ENCODE measurements at places on chromosomes 12 and 14.

GRCh38 chr12:117209626-117210025 is 19.4 kb upstream of the FBXO21 start:
- no peak for DNase-seq

DNA sequence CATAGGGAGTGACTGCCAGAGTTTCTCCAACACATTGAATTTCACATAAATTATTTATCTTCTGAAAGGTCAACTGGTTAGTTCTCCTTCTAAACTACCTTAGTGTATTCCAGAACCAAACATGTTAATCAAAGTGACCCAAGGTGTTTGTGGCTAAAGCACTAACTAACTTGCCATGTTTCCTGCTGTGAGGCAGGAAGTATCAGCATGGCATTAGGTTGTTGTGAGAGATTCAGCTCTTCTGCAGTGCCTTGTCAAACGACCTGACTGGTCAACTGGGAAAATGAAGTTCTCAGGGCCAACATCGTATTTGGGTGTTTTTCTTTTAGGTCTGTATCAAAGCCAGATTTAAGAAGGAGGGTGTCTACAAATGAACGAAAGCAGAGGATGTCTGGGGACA is 448.1 kb downstream of the APAF1 start:
- DNase-seq: no peak

GRCh38 chr12:51082561-51083125 is 753 bp downstream of the CSRNP2 start:
- no peak for DNase-seq

DNA sequence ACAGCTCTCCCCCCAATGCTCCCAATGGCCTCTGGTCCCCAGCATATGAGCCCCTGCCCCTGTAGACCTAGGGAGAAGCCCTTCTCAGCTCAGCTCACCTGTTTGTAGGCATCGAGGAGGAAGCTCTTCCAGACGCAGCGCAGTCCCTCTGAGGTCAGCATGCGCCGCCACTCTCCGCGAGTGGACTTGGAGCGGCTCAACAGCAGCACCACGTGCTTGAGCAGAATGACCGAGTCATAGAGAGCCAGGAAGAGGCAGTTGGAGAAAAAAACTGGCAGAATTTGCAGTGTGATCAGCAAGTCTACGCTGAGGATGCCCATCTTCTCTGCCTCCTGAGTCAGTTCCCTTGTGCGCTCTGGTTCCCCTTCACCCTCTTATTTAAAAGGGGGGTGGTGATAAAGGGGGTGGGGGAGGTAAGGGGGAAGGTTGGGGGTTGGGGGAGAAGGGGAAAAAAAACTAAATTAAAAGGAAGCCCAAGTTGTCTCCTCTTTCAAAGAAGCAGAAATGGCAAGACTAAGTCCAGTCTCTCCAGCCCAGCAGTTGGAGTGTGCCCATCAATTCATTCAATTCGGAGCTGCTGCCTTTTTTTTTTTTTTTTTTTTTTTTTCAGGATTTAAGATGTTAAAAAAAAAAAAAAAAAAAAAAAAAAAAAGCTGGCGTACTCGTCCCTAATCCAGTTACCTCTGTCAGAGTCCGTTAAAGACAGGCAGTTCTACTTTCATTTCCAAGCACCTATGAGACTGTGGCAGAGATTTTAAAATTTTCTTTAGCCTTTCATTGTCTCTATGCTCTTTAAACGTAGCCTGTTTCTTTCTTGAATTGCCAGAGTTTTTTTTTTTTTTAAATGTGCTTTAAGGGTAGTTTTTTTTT is at the start of gene DIO2:
DIO2 (minus strand) TSS at position 352 of the 870 bp plus-strand sequence; CDS start at position 320, 32 bp downstream.
- DNase-seq: no peak

GRCh38 chr12:89481213-89481914 is 43.2 kb downstream of the GALNT4 start:
- no peak for DNase-seq

GRCh38 chr12:16523284-16523950 is 82.5 kb downstream of the LMO3 start:
- no peak for DNase-seq

DNA sequence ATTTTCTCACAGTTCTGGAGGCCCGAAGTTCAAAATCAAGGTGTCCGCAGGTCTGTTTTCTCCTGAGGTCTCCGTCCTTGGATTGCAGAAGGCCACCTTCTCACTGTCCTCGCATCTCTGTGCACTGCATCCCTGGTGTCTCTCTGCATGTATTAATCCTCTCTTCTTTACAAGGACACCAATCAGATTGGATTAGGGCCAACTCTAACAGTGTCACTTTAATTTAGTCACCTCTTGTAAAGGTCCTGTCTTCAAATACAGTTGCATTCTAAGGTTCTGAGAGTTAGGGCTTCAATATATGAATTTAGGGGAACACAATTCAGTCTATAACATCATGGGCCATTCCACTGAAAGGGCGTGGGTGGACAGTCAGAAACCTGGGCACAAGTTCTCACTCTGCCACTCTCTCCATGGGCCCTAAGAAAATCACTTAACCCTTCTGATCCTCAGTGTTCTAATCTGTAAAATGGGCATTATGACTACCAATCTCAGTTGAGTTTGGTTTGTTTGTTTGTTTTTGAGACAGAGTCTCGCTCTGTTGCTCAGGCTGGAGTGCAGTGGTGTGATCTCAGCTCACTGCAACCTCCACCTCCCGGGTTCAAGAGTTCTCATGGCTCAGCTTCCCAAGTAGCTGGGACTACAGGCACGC is 41.6 kb upstream of the FGD4 start:
- no peak for DNase-seq

- no peak for DNase-seq
Observed at GRCh38 chr12:50162230-50162629, 4.9 kb downstream of the CERS5 start.

DNA sequence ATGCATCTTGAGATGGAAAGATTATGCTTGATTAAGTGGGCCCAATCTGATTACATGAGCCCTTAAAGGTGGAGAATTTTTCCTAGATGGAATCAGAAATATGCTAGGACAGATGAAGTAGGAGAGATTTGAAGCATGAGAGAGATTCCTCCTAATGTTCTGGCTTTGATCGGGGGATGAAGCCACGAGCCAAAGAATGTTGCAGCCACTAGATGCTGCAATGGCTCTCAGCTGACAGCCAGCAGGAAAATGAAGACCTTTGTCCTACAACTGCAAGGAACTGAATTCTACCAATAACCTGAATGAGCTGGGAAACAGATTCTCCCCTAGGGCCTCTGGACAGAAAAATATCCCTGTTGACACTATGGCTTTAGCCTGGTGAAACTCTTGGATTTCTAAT is 82.6 kb upstream of the ATP2B1 start:
- no peak for DNase-seq

GRCh38 chr14:23321572-23322547 is 603 bp downstream of the PABPN1 start:
- DNase-seq: peak; percentile 26

DNA sequence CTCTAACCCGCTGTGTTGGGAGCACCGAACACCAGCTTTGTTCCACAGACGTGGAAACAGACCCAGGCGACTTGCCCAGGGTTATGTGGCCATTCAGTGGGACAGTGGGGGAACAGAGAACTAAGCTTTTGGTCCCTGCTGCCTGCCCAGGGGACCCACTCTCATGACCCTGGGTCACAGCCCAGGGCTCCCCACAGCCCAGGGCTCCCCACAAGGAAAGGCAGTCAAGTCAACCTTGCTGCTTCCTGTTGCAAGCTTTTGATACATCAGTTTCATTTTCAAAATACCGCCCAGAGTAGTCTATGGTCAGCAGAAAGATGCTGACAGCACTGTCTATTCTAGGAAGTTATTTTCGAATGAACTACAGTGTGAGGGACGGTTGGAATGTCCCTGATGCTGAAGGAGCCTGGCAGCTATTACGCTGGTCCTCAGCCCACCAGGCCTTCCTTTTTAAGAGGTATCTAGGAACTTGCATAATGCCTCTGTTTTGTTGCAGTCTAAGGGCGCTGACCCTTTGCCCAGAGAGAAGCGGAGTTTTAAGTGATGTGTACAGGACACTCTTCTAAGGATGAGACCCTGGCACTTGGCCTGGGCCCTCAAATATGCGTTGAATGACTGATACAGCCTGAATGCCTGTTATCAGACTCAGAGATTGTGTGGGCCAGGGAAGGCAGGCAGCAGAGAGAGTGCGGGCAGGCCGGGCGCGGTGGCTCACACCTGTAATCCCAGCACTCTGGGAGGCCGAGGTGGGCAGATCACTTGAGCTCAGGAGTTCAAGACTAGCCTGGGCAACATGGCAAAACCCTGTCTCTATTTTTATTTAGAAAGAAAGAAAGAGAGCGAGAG is 12.6 kb upstream of the TTC7B start:
- no peak for DNase-seq

DNA sequence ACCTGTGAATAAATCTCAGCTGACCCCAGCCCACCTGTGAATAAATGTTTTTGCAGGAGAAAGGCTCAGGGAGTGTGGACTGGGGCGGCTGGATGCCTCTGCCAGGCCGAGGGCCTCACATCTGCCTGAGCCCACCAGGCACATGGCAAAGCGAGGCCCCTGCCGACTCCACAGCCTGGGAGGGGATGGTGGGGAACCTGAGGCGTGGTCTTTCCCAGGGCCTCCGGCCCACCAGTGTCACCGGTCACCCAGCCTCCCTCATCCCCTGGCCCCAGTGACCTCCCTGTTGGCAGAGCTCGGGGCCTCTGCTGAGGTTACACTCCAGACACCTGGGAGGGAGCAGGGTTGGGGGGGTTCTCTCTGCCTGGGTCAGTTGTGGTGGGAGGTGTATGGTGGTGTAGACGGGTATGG is 8.2 kb downstream of the NOC4L start:
- DNase-seq: no peak

- DNase-seq: no peak
Observed at GRCh38 chr12:26567126-26567525, 265.9 kb downstream of the ITPR2 start.

DNA sequence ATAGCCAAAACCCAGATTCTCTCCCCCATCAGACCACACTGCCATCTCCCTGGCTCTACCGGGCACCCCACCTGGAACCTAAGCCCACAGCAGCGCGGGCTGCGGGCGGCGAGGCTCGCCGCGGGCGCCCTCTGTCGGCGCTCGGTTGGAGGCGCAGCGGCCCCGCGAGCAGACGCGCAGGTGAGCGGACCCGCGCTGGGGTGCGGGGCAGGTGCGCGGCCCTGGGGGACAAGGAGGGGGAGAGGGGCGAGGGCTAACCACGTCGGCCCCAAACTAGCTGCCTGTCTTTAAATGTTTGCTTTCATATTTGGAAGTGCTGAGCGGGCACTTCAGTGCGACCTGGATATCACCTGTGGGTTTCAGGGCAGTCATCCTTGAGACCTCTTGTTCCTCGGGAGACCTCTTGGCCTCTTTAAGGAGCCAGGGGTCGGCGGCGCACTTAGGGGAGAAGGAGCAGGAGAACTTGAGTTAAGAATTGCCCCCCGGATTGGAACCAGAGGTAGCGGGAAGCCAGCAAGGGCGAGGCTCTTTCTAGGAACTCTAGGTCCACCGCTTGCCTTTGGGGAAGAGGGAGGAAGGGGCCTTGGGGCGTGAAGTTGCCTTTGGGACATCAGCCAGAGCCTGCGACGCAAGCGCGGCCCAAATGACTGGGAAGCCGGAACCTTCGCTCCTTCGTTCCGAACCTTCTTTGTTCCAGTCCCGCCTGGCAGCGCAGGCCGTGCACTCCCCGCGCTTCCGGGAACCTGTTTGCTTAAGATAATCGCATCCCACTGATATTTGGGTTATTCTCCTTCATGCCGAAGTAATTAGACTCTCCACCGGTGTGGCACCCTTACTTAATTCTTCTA is 78.7 kb downstream of the NEDD1 start:
- DNase-seq: peak; percentile 11

DNA sequence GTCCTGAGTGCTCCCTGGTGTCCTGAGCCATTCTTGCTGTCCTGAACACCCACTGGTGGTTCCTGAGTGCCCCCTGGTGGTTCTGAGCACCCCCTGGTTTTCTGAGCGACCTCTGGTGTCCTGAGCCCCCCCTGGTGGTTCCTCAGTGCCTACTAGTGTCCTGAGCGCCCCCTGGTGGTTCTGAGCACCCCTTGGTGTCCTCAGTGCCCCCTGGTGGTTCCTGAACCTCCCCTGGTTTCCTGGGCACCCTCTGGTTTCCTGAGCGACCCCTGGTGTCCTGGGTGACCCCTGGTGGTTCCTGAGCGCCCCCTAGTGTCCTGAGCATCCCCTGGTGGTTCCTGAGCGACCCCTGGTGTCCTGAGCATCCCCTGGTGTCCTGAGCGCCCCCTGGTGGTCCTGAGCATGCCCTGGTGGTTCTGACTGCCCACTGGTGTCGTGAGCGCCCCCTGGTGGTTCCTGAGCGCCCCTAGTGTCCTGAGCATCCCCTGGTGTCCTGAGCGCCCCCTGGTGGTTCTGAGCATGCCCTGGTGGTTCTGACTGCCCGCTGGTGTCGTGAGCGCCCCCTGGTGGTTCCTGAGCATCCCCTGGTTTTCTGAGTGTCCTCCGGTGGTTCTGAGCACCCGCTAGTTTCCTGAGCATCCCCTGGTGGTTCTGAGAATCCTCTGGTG is 473.1 kb downstream of the TMEM121 start:
- peak; percentile 84 for DNase-seq

DNA sequence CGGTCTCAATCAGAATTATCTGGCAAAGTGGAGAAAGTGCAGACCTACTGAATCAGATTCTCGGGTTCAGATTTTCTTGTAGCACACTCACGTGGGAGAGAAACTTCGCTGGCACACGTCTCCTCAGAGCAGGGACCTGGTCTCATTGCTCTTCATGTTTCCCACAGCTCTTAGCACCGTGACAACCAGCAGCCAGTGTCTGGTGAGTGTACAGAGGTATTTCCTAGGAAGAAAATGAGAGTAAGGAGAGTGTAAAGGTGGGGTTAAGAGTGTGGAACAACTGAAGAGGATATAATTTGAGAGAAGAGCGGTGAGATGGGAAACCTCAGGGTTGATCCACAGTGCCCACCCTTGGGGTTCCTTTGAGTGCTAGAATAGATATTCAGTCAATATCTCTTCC is 89.2 kb downstream of the ARF6 start:
- DNase-seq: no peak

- no peak for DNase-seq
Observed at GRCh38 chr12:92608151-92609091, 94.4 kb upstream of the PLEKHG7 start.

DNA sequence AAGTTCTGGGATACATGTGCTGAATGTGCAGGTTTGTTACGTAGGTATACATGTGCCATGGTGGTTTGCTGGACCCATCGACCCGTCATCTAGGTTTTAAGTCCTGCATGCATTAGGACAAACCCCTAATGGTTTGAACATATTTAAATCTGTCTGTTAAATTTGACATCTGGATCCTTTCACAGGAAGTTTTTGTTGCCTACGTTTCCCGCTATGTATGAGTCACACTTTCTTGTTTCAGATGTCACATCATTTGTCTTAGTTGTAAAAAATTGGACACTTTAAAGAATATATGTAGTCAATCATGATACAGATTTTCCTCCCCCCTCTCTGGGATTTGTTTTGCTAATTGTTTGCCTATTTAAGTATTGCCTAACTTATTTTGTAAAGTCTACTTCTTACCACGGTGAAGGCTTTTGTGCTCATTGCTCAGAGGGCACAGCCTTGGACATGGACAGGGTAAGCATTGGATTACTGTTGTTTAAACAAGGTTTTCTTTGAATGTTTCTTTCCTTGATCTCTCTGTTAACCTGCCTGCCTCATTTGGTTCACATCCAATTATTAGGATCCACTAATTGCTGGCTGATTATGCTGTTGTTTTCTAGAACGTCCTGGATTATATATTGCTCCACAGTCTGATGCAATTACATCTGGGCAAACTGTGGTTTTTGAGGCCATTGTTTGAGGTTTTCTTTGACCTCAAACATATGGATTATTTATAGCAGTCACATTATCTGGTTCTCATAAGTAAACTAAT is 1441.4 kb downstream of the AACS start:
- no peak for DNase-seq

- DNase-seq: no peak
Observed at GRCh38 chr12:5000658-5001385, 42.9 kb upstream of the KCNA5 start.

All from stimulated activated CD8-positive, alpha-beta memory T cell treated with anti-CD3 and anti-CD28 coated beads, Interleukin-4, amount 100 ng/mL, for 24 hours (primary cell).